ENCODE measurements at places on chromosomes 1 and 21.

- no peak for DNase-seq
Measured at GRCh38 chr1:35886577-35887431, 3.8 kb downstream of the AGO1 start.

GRCh38 chr1:23793018-23793781 is 2.3 kb downstream of the LYPLA2 start:
- DNase-seq, result peak; percentile 70

- DNase-seq, result no peak
Measured at GRCh38 chr1:230750576-230750975, 3.4 kb downstream of the CAPN9 start.

DNA sequence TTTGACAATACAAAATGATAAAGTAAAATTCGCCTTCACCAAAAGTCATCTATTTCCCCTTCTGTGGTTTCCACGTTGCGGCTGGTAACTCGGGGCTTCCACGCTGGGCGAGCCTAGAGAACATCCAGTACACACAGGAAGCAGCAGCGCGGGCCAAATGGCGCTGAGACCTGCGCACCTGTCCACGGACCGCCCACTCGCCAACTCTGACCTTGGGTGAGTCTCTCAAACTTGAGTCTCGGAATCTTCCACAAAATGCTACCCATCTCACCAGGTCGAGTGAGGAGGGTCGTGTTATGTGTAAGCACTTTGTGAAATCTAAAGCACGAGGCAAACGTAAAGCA is 820 bp upstream of the TTF2 start:
- no peak for DNase-seq

- no peak for DNase-seq
Measured at GRCh38 chr21:15857740-15858139, 128.0 kb downstream of the USP25 start.

- peak; percentile 87 for DNase-seq
Measured at GRCh38 chr1:224447251-224447650, 12.7 kb upstream of the WDR26 start.

All from HT1080 (cell line).